ENCODE measurements at places on chromosomes 1 and 21. TPM values are rescaled to one million over a fixed set of nuclear protein-coding genes. Genes with fewer than 3 reads are reported as not detected.

DNA sequence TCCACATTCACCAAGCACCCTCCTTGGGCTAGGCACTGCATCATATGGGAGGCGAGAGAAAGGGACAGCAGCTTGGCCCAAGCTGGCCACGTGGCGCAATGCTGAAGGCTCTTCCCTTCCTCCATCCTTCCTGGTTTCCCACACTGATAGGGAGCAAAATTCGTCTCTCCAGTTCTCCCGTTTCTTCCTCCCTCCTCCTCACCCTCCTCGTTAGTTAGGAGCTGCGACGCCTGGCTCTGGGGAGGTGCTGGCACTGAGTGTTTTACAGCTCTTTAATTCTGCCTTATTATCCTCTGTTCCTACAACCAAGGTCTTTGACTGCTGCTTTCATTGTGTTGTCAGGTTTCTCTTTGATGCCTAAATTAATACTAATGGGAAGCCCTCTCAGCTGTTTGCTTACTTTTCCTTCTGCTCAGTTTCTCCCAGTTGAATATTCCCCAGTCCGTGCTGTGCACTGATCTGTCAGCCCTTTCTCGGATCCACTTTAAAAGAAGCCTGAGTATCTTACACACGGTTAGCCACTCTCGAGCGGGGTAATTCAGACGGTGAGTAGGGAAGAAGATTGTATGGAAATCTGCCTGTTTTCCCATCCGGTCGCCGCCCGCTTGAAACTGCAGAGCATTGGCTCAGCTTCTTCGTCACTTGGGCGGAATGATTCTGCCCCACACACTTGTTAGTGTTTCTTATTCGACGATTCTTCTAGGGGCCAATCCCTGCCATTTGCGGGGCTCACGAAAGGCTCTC lies 56.2 kb upstream of the SMYD2 start:
- no peak overlapping the region for H3K27ac ChIP-seq
- no peaks in the 10 kb centered on the region for H3K36me3 ChIP-seq
- peaks cover 2% of the 10 kb centered on the region for H3K27me3 ChIP-seq
- no peaks in the 10 kb centered on the region for H3K4me1 ChIP-seq
- H3K4me3 ChIP-seq, result no peak overlapping the region

DNA sequence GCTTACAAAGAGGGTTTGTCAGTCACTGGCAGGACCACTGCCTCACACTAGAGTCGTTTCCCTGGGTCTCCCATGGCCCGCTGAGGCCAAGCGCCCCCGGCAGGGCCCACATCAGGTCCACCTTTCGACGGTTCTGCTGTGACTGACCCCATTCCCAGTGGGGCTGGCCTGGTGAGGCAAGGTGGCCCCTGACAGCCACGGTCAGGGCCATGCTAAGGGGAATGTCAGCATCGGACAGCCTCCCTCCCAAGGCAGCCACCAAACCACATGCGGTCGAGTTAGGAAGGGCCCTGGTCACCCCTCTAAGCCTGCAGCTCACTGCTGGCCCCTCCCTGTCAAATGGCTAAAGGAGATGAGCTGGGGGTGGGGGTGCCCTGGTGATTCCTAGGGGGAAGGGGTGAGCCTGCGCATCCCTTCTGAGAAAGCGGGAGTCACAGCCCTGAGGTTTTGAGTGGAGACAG lies 2.9 kb upstream of the KIF17 start:
- no peak for DNase-seq
- H3K4me1 ChIP-seq, result no peaks in the 10 kb centered on the region
- H3K27me3 ChIP-seq, result no peaks in the 10 kb centered on the region
- H3K36me3 ChIP-seq, result no peaks in the 10 kb centered on the region

Gene ZSCAN20
- 4.4 TPM for total RNA-seq

DNA sequence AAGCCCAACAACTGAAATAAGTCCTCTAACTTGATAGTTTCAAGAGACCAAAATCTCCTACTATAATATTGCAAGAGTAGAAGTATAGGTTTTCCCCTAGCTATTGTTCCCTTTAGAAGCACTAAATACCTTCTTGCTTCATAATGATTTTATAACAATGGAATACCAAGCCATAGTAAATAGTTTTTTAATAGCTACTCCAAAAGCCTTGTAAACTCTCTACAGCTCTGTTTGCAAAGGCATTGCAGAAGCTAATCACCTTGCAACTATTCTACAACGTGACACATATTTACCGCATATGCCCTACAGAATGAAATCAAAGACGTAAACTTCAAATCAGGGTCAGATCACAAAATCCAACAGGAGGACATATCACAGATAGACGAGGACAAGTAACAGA lies 451.5 kb upstream of the ZRANB2 start:
- H3K27me3 ChIP-seq, result no peaks in the 10 kb centered on the region
- no peak for DNase-seq
- no peak overlapping the region for H3K4me3 ChIP-seq
- no peak overlapping the region for H3K27ac ChIP-seq
- no peaks in the 10 kb centered on the region for H3K4me1 ChIP-seq

DNA sequence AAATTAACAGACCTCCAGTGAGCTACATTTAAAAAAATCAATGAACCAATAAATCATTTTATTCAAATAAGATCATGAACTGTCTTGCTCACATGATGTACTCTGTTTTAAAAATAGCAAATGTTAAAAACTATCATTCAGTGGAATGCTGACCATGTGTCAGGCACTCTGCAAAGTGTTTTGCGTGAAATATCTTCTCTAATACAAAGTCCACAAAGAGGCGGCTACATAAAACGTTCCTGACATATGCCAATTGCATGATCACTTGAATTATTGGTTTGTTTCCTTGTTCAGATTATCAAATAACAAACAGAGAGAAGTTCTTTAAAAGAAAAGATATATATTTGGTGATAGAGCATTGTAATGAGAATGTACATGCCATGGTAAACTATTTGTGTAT lies 10.7 kb downstream of the FMO2 start:
- H3K27me3 ChIP-seq, result no peaks in the 10 kb centered on the region
- H3K27ac ChIP-seq, result no peak overlapping the region
- no peaks in the 10 kb centered on the region for H3K36me3 ChIP-seq
- H3K4me1 ChIP-seq, result no peaks in the 10 kb centered on the region

- H3K27ac ChIP-seq, result no peak within 1 kb of the TSS
- no peaks in the 10 kb centered on the region for H3K36me3 ChIP-seq
These were observed at the start of gene ELAPOR1 for GRCh38 chr1:109113590-109114341. Gene ELAPOR1, plus strand, starts transcription at chr1:109114115. Its CDS starts 69 bp downstream, at chr1:109114184.

DNA sequence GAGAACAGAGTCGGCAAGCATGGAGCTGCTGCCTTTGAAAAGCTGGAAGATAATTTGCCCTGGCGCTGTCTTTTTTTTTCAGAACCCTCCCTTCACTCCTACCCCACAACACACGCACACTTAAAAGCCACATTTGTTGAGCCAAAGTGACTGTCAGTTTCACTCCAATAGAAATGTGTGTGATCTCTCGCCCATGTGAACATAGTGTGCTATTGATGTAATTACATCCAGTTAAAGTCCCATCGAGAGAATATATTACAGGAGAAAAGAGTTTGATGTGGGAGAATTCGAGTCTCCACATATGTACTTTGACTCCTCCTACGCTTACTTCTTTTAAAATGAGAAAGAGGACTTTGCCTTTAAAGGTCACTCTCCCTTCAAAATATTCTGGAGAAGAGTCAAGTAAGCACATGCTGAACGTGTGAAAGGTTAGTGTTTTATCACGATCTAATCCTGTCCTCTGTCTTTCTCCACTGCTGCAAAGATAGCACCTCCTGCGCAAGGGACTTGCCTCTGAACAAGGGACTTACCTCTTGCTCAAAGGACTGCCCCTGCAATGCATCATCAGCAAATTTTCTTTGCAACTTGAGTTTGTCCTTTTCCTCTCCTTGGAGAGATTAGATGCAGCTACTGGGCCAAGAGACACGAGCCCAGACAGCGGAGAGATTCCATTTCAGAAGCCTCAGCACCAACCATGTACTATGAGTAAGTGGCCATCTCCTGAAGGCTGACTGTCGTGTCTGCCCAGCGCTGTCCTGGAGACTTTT lies 613.9 kb downstream of the PTPRU start:
- H3K36me3 ChIP-seq, result no peaks in the 10 kb centered on the region
- H3K4me1 ChIP-seq, result no peaks in the 10 kb centered on the region
- H3K27ac ChIP-seq, result no peak overlapping the region
- no peak for DNase-seq
- H3K27me3 ChIP-seq, result no peaks in the 10 kb centered on the region

DNA sequence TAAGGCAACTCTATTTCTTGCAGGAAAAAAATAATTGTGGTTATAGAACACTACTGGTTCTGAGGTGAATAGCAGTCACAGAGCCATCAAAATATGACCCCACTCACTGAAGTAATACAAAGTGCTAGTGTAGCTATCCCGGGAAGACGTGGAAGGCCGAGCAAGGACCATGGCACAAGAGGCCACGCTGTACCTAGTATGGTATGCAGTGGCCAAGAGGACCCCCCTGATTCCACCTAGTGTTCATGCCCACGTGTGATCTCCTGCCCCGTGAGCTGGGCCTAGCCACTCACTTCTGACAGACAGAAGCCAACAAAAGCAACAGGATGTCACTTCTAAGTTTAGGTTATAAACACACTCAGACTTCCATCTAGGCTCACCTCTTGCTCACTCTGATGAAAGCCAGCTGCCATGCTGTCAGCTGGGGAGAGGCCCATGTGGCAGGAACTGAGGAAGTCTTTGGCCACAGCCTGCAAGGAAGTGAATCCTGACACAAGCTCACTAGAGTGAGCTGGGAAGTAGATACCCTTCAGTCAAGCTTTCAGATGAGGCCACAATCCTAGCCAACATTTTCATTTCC lies 21.7 kb upstream of the LSS start:
- H3K27me3 ChIP-seq, result no peaks in the 10 kb centered on the region
- no peak overlapping the region for H3K4me3 ChIP-seq
- peaks cover 15% of the 10 kb centered on the region for H3K4me1 ChIP-seq
- no peak for DNase-seq
- H3K27ac ChIP-seq, result peak overlapping the region; percentile 22

DNA sequence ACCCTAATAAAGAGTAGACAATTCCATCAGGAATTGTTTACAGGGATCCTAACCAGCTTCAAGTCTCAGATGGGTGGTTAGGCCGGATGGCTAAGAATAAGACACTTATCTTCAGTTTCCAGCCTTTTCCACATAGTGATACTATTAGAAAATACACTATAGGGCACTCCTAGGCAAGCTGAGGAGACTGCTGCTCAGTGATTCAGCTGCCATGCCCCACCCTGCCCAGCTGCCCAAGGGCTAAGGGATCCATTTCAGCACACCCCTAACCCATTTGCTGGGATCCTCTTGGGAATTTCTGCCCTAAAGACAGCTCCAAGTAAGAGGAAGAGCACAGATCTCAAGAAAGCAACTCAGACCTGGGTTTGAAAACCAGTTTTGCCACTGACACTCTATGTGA lies 31.9 kb downstream of the PLPP3 start:
- no peak overlapping the region for H3K27ac ChIP-seq
- no peaks in the 10 kb centered on the region for H3K36me3 ChIP-seq
- H3K4me1 ChIP-seq, result 0 out of 2 replicates have a peak, but pooled peaks cover 4% of the 10 kb centered on the region

- no peaks in the 10 kb centered on the region for H3K36me3 ChIP-seq
- no peaks in the 10 kb centered on the region for H3K27me3 ChIP-seq
- no peak overlapping the region for H3K4me3 ChIP-seq
- H3K27ac ChIP-seq, result peak overlapping the region; percentile 99
- DNase-seq, result peak; percentile 85
These were observed 25.1 kb downstream of the C2CD2 start for GRCh38 chr21:41928621-41929220.

DNA sequence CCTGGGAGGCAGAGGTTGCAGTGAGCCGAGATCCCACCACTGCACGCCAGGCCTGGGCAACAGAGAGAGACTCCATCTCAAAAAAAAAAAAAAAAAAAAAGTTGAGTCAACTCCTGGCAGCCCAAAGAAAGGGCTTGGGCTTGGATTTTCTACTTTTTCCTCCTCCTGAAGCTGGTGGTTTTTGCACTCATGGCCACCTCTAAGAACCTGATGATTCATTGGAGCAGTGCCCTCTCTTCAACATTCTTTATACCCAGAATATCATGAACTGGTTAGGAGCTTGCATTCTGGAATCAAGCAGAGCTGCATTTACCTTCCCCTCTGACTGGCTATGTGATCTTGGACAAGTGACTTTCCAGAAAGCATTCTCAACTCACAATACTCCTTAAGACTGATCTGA lies 3.5 kb upstream of the ACTA1 start:
- no peak overlapping the region for H3K4me3 ChIP-seq
- H3K27me3 ChIP-seq, result peaks cover 4% of the 10 kb centered on the region
- no peak overlapping the region for H3K27ac ChIP-seq
- peaks cover 17% of the 10 kb centered on the region for H3K4me1 ChIP-seq
- H3K36me3 ChIP-seq, result no peaks in the 10 kb centered on the region

Gene TCEA3
- not detected for total RNA-seq

- no peaks in the 10 kb centered on the region for H3K4me1 ChIP-seq
- no peak overlapping the region for H3K4me3 ChIP-seq
- H3K27me3 ChIP-seq, result no peaks in the 10 kb centered on the region
- DNase-seq, result no peak
- H3K27ac ChIP-seq, result no peak overlapping the region
These were observed 18.3 kb upstream of the HYI start for GRCh38 chr1:43472087-43472462.

GRCh38 chr1:85850238-85850637 lies 142.0 kb upstream of the ZNHIT6 start:
- H3K4me1 ChIP-seq, result no peaks in the 10 kb centered on the region
- no peaks in the 10 kb centered on the region for H3K27me3 ChIP-seq
- DNase-seq, result no peak

Gene PLCH2
- total RNA-seq, result 0.62 TPM

Gene IL24
- 0.16 TPM for total RNA-seq

Gene VTCN1
- total RNA-seq, result not detected

DNA sequence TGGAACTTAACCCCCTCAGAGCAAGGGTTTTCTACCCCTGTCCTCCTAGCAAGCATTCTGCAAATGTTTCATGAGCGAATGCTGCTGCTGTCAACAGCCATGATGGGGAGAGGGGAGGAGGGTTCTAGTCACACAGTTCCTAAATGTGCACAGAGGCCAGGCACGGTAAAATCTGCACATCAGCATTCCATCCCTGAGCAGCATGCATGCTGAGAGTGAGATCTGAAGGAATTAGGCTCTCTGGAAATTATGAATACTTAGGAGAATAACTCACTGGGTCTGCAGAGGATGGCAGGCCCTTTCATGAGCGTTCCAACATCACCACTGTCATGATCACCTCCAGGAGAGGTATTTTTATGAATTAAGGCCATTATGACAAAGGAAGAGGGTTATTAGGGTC lies 2.1 kb downstream of the VTCN1 start:
- no peak overlapping the region for H3K27ac ChIP-seq
- DNase-seq, result no peak
- H3K4me1 ChIP-seq, result no peaks in the 10 kb centered on the region
- no peaks in the 10 kb centered on the region for H3K36me3 ChIP-seq

GRCh38 chr1:206464456-206464964 lies 5.8 kb upstream of the IKBKE start:
- H3K4me1 ChIP-seq, result peaks cover 50% of the 10 kb centered on the region
- H3K36me3 ChIP-seq, result no peaks in the 10 kb centered on the region
- no peak overlapping the region for H3K4me3 ChIP-seq
- H3K27ac ChIP-seq, result no peak overlapping the region

- no peak for DNase-seq
- H3K27me3 ChIP-seq, result no peaks in the 10 kb centered on the region
- H3K27ac ChIP-seq, result no peak overlapping the region
- no peaks in the 10 kb centered on the region for H3K36me3 ChIP-seq
- H3K4me3 ChIP-seq, result no peak overlapping the region
These were observed 99.8 kb upstream of the ADGRL2 start for GRCh38 chr1:81700728-81701470.

Measured in GM12878 (cell line).